ENCODE measurements at places on chromosomes 12 and 14. TPM values are rescaled to one million over a fixed set of nuclear protein-coding genes. Genes with fewer than 3 reads are reported as not detected.

TMEM63C gene
- total RNA-seq = 0.29 TPM

ARHGAP5 gene
- 38.6 TPM for total RNA-seq

- DNase-seq = no peak
These were observed 217.8 kb downstream of the TMEM117 start for GRCh38 chr12:44053549-44054127.

CLEC4D gene
- not detected for total RNA-seq

DNA sequence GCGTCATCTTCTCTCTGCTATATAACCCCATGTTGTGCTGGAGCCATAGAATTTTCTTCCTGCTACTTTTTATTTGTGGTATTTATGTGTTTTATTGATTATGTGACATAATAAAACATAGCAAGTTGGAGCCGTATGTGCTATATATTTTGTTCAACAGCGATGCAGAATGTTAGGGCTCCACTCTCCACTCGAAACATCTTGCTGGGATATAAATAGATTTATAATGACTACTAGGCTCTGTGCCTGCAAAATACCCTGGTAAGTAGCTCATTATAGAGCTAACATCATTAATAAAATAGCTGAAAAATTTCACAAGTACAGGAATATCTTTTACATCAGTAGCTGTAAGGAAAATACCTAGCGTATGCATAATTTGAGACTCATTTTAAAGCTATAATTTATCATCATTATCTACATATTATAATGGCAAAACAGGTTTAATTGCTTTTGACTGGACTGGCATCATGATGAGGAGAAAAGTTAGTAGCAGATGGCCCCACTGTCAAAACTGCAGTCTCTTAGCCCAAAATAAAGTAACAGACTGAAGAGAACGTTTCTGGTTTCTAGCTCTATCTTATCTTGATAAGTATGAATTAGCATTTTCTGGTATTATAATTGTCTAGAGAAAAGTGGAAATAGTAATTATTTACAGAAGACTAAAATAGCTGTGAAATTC, 263.0 kb downstream of the NEDD1 start:
- no peak for DNase-seq

GRCh38 chr12:26319511-26319910, 124.1 kb downstream of the SSPN start:
- no peak for DNase-seq

DNA sequence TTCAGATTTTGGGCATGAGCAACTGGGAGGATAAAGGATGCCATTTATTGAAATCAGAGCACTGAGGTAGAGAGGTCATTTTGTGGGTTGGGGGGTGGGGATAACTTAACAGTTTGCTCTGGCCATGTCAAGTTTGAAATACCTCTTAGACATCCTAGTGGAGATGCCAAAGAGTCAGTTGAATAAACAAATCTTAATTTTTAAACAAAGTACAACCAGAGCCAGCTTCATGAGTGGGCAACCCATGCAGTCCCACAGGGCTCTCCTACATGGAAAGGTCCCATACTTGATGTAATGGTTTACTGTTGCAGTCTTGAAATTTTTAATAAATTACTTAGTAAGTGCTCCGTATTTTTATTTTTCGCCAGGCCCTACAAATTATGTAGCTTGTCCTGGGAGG, 81.2 kb downstream of the ANO4 start:
- DNase-seq = no peak

- peak; percentile 69 for DNase-seq
These were observed 154.9 kb upstream of the ATP2B1 start for GRCh38 chr12:89863493-89863938.

DNA sequence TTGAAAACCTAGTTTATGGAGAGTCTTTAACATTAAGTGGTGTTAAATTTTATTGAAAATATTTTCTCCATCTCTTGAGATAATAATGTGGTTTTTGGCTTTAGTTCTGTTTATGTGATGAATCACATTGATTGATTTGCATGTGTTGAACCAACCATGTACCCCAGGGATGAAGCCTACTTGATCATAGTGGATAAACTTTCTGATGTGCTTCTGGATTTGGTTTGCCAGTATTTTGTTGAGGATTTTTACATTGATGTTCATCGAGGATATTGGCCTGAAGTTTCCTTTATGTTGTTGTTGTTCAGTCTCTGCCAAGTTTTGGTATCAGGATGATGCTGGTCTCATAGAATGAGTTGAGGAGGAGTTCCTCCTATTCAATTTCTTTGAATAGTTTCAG, 222.6 kb downstream of the ADAMTS20 start:
- DNase-seq = no peak

GRCh38 chr12:95286713-95287112, 69.1 kb downstream of the VEZT start:
- DNase-seq = no peak

GRCh38 chr12:84507956-84508850, 404.4 kb downstream of the SLC6A15 start:
- DNase-seq = no peak

IFI27 gene
- total RNA-seq = 158 TPM

DNA sequence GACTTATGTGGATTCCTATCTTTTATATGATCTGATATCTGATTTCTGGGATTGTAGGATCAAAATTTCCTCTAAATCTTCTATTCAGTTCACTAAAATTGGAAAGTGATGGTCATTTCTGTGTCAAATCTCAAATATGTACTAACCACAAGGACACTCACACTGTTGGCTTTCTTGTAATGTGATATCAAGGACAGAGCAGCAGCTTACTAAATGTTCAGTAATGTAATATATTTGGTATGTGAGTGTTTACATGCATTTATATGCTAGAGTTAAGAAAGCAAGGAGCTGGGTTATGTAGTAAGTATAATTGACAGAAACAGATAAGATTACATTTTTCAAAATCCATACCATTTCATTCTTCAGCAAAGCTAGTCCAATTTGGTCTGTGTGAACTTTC, 16.5 kb downstream of the PUS7L start:
- DNase-seq = no peak

GRCh38 chr12:124881123-124881522, 17.5 kb upstream of the SCARB1 start:
- DNase-seq = no peak

GRCh38 chr14:52248057-52248456, 19.4 kb upstream of the PTGDR start:
- no peak for DNase-seq

SLC25A29 gene
- 1.5 TPM for total RNA-seq

IL26 gene
- 0.50 TPM for total RNA-seq

DNA sequence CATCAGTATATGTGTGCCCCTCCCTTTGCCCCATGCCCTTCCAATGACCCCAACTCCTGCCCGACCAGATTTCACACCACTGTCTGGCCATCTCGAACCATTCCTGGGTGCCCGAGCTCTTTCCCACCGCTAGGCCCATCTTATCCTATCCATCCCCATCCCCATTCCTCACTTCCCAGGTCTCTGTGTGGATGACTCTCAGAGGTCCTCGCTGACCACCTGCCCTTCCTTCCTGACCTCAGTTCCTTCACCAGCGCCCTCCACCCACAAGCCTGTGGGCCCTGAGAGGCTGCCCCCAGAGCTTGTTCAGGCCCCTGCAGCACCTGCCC, 49.1 kb downstream of the CYP46A1 start:
- DNase-seq = no peak

ANKS1B gene
- total RNA-seq = 0.25 TPM

GRCh38 chr12:67764055-67764454, 115.5 kb downstream of the DYRK2 start:
- DNase-seq = no peak

RFLNA gene
- total RNA-seq = not detected

- no peak for DNase-seq
These were observed 8.3 kb downstream of the TMX1 start for GRCh38 chr14:51248016-51248987.

- DNase-seq = no peak
These were observed 15.6 kb downstream of the TTC6 start for GRCh38 chr14:37610945-37611523.

GRCh38 chr14:90263748-90264449, 7.5 kb downstream of the PSMC1 start:
- DNase-seq = no peak

GRCh38 chr14:70773182-70773862, 36.0 kb downstream of the MAP3K9 start:
- no peak for DNase-seq

MFAP5 gene
- total RNA-seq = not detected

- no peak for DNase-seq
These were observed 152.4 kb upstream of the PELI2 start for GRCh38 chr14:55965851-55966250.

- peak; percentile 68 for DNase-seq
These were observed 643 bp downstream of the ZFC3H1 start for GRCh38 chr12:71662849-71663560.

GRCh38 chr14:85764822-85765221, 234.9 kb downstream of the FLRT2 start:
- no peak for DNase-seq

SPATS2 gene
- total RNA-seq = 20.3 TPM

DNA sequence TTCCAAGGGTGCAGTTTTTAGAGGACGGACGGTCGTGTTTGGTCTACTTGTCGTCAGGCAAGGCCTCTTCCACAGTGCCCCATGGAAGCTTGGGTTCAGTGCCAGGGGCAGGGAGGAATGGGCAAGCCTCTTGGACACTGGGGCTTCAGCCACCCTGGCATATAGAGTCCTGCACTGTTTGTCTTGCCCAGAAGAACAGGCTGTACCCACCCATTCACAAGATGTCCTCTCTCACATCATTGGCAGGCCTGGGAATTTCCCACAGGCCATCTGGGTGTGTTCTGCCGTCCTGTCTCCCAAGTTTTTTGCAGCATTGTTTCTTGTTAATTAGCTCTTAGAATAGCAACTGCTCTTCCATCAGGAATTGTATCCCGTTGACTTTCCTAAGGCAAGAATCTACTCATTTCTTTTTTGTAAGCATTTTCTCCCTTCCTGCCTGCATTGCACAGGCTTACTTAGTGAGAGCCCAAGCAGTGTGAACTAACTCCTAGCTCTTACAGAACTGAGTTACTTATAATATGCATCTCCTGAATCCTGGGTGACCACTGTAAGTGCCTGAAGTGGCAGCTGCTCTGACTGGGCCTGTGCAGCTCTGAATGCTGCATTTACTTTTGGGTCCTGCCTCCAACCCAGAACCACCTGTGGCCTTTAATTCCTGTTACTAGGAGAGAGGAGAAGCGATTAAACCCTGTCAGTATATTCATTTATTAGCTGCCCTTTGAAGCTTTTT, 149.4 kb upstream of the HIF1A start:
- no peak for DNase-seq

DNA sequence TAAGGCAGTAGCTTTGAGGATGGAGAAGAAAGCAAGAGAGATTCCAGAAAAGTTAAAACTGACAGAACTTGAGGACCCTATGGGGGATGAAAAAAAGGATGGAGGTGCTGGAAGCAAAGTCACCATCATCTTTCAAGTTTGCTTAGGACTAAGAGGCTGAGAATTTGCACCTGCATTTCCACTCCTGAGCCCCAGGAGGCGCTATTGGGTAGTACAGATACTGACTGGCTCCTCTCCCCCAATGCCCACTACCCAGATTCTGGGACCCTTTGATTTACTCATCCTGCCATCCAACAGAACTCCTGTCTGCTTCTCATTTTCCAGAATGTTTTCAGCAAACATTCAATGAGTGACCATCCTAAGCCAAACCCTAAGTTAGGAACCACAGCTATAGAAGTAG, 34.0 kb upstream of the CMKLR1 start:
- no peak for DNase-seq

- no peak for DNase-seq
These were observed 13.6 kb upstream of the GALNT16 start for GRCh38 chr14:69246331-69246730.

DNA sequence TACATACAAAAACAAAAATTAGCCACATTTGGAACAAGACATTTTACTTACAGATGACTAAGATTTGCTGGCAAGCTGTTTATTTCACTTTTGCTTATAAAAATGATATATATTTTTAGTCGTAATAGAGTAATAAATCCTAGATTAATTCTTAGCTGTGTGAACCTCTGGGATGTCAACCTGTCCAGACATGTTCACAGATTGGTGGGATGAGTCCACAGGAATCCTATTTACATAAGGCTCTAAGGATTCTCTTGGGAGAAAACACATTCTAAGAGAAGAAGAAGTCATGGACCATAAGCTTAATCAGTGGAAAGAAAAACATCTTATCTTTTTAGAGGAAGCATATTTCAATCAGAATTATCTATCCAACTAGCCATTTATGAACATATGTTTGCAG, 797.4 kb downstream of the C12orf50 start:
- no peak for DNase-seq

All from activated CD4-positive, alpha-beta T cell treated with anti-CD3 and anti-CD28 coated beads, Interleukin-2, amount 10 ng/mL, durations not matched to agents 7 days and 5 days (primary cell).